ENCODE measurements at places on chromosomes 7 and 10.

DNA sequence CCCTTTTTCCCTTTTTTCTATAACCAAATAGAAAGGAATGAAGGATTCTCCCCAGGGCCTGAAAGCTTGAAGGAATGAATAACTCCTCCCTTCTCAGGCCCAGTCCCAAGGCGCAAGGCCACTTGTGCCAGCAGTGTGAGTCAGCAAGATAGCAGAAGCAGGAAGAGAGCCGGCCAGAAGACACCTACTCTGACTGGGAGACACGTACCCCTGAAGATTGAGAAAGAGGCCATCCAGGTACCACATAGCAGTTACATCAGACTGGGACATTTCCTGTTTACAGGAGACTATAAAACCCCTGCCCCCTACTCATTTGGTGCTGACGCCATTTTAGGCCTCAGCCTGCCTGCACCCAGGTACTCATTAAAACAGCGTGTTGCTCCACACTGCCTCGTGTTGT is 65.5 kb downstream of the LRRC17 start:
- H3K4me1 ChIP-seq: no peaks in the 10 kb centered on the region
- no peak overlapping the region for H3K4me3 ChIP-seq

GRCh38 chr10:48648172-48648942 is 36.3 kb upstream of the WDFY4 start:
- H3K36me3 ChIP-seq: no peaks in the 10 kb centered on the region
- DNase-seq: no peak
- H3K27ac ChIP-seq: no peak overlapping the region
- peaks cover 15% of the 10 kb centered on the region for H3K27me3 ChIP-seq
- no peaks in the 10 kb centered on the region for H3K4me1 ChIP-seq

DNA sequence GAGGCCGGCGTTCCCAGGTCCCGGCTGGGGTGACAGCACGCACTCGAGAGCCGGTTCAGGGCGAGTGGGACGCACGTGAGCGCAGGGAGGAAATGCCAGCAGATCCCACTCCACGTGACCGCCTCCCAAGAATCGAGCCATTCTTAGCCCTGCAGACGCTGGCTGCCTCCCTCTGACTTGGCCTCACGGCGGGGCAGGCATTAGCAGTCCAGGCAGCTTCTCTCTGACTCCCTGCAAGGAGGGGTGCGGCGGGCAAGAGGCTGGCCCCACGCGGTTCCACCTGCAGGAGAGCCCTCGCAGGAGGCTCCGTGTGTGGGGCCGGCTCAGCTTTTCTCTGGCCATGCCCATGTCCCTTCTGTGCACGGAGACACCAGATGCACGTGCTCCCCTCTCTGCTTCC is 10.1 kb downstream of the GPR146 start:
- no peak overlapping the region for H3K4me3 ChIP-seq
- no peaks in the 10 kb centered on the region for H3K27me3 ChIP-seq
- peaks cover 3% of the 10 kb centered on the region for H3K4me1 ChIP-seq
- peaks cover 14% of the 10 kb centered on the region for H3K36me3 ChIP-seq
- no peak for DNase-seq
- no peak overlapping the region for H3K27ac ChIP-seq

- no peak overlapping the region for H3K4me3 ChIP-seq
- H3K36me3 ChIP-seq: no peaks in the 10 kb centered on the region
- no peak for DNase-seq
- no peak overlapping the region for H3K27ac ChIP-seq
- H3K4me1 ChIP-seq: peaks cover 9% of the 10 kb centered on the region
- no peaks in the 10 kb centered on the region for H3K27me3 ChIP-seq
Observed at GRCh38 chr10:123870260-123870659, 21.3 kb downstream of the CPXM2 start.

DNA sequence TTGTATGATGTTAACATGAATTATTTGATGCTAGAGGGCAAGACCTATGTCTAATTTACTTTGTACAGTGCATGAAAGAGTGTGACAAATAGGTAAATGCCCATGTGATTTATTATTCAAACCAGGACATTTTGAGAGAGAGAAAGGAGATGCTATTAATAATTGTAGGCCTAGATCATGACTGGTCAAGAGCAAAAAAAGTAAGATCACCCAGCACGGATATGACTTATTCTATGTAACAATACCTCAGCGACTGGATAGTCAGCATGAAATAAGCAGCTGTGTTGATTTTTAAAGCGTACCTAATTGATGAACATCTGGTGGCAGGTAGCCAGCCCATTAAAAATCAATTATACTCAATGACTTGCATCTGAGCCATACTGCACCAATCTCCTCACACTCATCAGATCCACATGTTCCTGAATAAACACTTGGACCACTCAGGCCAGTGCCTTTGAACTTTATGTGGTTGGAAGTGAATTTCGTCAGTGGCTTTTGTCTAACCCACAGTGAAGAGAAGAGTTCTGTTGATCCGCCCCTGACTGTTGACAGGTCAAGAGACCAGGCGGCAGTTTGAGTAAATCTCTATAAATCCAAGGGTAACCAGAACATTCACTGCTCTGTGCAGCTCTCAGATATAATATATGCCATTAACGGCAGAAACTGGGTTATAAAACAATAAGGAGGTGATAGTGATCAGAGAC is 435.3 kb downstream of the MDFIC start:
- no peak overlapping the region for H3K27ac ChIP-seq
- DNase-seq: no peak
- no peaks in the 10 kb centered on the region for H3K27me3 ChIP-seq

- H3K36me3 ChIP-seq: no peaks in the 10 kb centered on the region
- DNase-seq: no peak
- H3K4me3 ChIP-seq: peak overlapping the region; percentile 71
- H3K27me3 ChIP-seq: 0 out of 2 replicates have a peak, but pooled peaks cover 2% of the 10 kb centered on the region
- no peak overlapping the region for H3K27ac ChIP-seq
- H3K4me1 ChIP-seq: peaks cover 44% of the 10 kb centered on the region
Observed at GRCh38 chr7:100602889-100603725, 944 bp downstream of the PCOLCE start.

- H3K36me3 ChIP-seq: peaks cover 7% of the 10 kb centered on the region
- H3K4me3 ChIP-seq: no peak overlapping the region
- no peak overlapping the region for H3K27ac ChIP-seq
- no peak for DNase-seq
- H3K4me1 ChIP-seq: 0 out of 2 replicates have a peak, but pooled peaks cover 6% of the 10 kb centered on the region
Observed at GRCh38 chr7:29432721-29433120, 130.9 kb upstream of the PRR15 start.

- no peak overlapping the region for H3K27ac ChIP-seq
- H3K36me3 ChIP-seq: no peaks in the 10 kb centered on the region
- H3K27me3 ChIP-seq: no peaks in the 10 kb centered on the region
- no peaks in the 10 kb centered on the region for H3K4me1 ChIP-seq
- no peak for DNase-seq
Observed at GRCh38 chr7:79337717-79338116, 115.8 kb downstream of the MAGI2 start.

Measured in HepG2 (cell line).